ENCODE measurements at places on chromosomes 16 and 17.

- DNase-seq, result no peak
Observed at GRCh38 chr16:52611817-52612673, 65.1 kb upstream of the TOX3 start.

DNA sequence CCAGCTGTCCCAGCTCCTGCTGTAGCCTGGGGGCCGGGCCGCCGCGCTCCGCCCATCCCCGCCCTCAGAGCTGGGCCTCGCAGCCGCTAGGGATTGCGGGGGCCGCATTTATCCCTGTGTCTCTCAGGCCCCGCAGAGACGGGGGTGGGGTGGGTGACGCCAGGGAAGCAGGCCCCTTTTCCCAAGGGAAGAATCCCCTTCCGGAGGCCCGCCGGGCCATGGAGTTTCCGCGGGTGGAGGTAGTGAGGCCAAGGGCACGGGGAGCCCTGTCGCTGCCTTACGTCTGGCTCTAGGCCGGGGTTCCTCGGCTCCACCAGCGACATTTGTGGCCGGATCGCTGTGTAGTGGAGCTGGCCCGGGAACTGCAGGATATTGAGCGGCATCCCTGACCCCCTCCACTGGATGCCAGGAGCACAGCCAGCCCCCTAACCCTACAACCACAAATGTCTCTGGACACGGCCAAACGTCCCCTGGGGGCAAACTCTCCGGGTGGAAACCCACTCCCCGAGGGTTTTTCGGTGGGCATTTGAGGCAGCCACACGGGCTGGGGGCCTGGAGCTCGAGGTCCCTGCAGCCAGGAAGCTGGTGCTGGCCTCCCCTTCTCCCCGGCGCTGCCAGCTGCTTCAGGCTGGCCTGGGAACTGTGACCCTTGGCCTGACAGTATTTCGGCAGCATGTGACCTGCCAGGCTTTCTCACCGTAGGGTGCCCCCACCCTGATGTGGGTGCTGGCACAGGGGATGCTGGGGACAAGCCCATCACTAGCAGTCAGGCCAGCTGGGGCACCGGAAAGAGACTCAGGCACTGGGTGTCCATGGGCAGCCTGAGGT is 12.0 kb upstream of the CD300A start:
- peak; percentile 94 for DNase-seq

DNA sequence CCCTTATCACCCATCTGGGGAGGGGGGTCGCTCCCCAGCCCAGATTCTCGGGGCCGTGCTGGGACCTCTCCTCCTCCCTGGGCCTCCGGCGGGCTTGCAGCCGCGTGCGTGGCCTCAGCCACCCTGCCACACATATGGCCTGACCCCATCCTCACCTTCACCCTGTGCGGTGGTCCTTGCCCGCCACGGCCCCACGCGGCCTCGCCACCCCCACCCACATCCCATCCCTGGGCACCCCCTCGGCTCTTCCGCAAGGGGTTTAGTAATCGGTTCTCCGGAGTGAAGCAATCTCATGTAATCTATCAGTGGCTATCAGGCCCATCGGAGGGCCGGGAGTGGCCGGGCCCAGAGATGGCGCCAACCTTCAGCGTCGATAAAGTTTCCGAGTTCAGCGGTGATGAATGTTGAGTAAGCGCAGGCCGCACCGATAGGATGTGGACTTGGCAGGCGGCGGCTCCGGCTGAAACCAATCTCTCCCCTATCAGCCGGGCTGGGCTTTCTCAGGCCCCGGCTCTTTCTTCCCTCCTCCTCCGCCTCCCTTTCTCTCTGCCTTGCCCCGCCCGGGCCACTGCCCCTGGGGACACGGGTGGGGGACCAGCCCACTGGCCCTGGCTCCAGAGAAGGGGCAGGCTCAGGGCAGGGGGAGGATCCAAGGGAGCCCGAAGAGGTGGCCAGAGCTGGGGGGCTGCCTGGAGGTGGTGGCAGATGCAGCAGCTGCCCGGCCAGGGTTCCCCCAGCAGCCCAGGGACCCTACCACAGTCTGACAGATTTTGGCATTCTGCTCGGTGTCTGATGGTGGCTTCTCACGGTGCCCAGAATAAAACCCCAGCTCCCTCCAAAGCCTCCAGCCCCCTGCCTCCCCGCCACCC is 20.8 kb downstream of the ZFPM1 start:
- no peak for DNase-seq

GRCh38 chr17:29390851-29391631 is 878 bp downstream of the TAOK1 start:
- peak; percentile 75 for DNase-seq

All from eye (tissue), 1 donor.